ENCODE measurements at places on chromosomes 13 and 19.

- DNase-seq = no peak
These were observed 23.5 kb upstream of the ALOX5AP start for GRCh38 chr13:30711837-30712236.

DNA sequence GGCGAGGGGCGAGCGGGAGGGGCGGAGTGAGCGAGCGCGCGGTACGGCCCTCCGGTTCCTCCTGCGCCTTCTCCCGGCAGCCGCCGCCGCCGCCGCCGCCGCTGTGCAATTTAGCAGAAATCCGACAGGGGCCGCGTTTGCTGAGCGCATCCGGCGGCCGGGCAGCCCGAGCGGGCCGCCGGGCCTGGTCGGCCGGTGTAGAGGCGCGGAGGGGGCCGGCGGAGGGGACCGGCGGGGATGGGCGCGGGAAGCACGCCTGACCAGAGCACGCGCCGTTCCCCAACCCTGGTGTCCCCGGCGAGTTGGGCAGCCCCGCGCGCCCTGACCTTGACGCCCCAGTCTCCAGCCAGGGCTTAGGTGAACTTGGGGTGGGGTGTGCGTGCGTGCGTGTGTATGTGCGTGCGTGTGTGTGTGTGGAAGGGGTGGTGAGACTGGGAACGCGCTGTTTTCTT lies 144.5 kb upstream of the ZNF536 start:
- no peak for DNase-seq

GRCh38 chr19:38649305-38650171 lies 2.1 kb downstream of the ACTN4 start:
- peak; percentile 65 for DNase-seq

DNA sequence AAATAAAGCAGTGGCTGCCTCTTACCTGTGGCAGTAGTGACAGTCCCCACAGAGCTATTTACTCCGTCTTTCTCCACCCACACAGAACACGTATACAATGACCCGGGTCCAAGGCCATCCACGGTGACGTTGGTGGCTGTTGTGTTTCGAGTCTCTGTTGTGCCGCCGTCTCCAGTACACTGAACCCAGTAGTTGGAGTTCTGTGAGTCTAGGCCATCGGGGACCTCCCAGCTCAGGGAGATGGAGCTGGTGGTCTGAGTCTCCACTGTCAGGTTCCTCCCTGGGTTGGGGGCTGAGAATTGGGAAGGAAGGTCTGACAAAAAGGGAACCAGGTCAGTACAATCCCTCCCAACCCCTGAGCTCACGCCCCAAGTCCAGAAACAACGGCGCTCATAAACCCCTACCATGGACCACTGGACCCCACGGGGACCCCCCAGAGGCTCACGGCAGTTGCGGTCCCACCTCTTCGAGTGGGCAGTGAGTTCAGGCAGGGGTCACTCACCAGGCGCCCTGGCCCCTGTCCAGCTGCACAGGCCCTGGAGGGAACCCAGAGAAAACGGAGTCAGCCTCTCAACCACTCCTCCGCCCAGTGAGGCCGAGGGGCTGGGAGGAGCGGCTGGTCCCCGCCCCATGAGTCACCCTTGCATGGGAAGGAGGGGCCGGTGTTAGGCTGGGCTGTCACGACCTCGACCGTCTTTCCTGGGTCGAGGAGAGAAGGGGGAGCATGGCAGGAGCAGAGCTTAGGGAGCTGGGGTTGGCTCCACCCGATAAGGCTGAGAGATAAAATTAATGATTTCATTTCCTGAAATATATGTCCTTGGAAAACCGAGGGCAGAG lies 2.4 kb downstream of the PTPRH start:
- peak; percentile 82 for DNase-seq

DNA sequence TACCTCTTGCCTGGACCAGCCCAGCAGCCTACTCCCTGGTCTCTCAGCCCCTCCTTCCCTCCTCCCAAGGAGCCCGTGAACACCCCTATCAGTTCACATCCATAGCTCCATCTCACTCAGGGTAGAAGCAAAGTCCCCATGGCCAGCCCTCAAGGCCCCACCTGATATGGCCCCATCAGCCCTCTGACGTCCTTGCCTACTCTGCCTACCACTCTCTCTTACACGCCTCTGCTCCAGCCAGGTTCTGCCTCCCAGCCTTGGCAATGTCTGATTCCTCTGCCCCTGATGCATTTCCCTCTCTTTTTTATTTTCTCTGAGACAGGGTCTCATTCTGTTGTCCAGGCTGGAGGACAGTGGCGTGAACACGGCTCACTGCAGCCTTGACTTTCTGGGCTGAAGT lies 7.9 kb upstream of the SERTAD3 start:
- no peak for DNase-seq

- no peak for DNase-seq
These were observed 16.9 kb upstream of the CLASRP start for GRCh38 chr19:45021971-45022370.

- no peak for DNase-seq
These were observed 12.7 kb upstream of the SPACA6 start for GRCh38 chr19:51680474-51680873.

- DNase-seq = peak; percentile 0
These were observed 970.5 kb downstream of the UQCRFS1 start for GRCh38 chr19:28242317-28242927.

- no peak for DNase-seq
These were observed 47.1 kb upstream of the CNMD start for GRCh38 chr13:52786766-52787165.

GRCh38 chr19:44643605-44644401 lies at the start of gene PVR:
Gene PVR (plus strand): TSS chr19:44643910. CDS start chr19:44644097, 187 bp downstream.
- peak; percentile 61 for DNase-seq

DNA sequence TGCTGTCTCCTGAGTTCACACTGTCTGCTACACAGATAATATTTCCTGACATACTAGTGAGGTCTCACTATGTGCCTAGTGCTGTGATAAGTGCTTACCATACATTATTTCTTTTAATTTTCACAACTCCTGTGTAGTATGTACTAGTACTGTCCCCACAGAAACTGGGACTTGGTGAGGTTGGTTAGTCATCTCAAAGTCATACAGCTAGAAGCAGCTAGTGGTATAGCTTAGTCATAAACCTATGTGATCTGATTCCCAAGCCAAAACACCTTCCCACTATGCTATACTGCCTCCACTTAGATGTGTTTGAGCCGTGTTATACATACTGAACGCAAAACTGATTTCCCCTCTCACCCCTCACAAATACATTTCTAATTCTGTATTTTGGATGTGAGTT lies 10.5 kb downstream of the MTMR6 start:
- DNase-seq = peak; percentile 83

- no peak for DNase-seq
These were observed 300.6 kb downstream of the COG6 start for GRCh38 chr13:39956036-39956435.

GRCh38 chr19:36128392-36128736 lies 11.5 kb upstream of the CAPNS1 start:
- DNase-seq = no peak

- DNase-seq = peak; percentile 97
These were observed 134.4 kb upstream of the TSC22D1 start for GRCh38 chr13:44710576-44710975.

GRCh38 chr13:48679941-48680680 lies 26.4 kb downstream of the CYSLTR2 start:
- DNase-seq = no peak

GRCh38 chr13:105806628-105806920 lies 728.9 kb downstream of the EFNB2 start:
- peak; percentile 17 for DNase-seq

DNA sequence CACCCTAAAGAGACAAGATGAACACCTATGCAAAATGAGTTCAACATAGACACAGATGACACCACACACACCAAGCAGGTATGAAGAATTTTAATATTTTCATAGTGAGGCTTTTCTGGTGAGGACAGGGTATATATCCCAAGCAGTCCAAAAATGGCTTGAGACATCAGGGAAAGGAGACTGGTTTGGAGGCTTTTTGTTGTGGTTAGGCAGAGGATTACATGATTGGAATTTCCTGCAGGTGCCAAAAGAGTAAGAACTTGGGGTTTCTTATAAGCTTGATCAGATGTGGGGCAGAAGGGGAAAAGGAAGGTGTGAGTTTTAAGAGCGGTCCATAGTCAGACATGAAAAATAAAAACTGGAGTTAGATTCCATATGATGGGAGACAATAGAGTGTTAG lies 420.8 kb upstream of the SLITRK1 start:
- DNase-seq = no peak

- no peak for DNase-seq
These were observed 115.0 kb upstream of the CLDN10 start for GRCh38 chr13:95437561-95437960.

DNA sequence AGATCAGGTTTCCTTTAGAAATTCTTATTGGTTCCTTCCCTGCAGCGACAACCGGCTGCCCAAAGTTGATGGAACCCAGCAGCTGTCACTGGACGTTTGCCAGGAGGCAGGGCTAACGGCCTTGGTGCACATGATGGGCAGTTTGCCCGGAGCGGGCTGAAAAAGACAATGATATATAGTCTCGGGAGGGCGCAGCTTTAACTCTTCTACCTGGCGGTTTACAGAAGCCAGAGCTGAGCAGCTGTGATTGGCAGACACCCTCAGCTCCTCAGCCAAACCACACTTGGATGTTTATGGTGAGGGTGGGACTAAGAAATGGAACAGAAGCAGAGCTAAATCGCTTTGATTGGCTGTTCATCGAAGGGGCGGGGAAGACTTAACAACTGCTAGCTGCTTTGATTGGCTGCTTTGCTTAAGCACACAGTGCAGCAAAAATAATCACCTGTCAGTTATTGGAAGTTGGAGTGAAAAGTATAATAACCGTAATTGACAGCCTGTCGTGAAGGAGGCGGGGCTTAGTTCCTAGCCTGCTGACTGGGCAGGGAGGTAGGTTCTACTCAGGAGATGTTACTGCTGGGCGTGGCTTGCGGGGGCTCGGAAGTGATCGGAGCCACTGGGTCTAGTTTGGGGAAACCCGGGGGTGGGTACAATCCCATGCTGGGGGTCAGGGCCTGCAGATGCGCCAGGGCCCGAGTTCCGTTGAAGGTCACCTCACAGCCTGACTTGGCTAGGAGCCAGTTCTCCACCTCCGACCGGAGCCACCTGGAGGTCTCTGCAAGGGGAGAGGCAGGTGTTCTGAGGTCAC lies 7.5 kb downstream of the EMP3 start:
- DNase-seq = peak; percentile 100

DNA sequence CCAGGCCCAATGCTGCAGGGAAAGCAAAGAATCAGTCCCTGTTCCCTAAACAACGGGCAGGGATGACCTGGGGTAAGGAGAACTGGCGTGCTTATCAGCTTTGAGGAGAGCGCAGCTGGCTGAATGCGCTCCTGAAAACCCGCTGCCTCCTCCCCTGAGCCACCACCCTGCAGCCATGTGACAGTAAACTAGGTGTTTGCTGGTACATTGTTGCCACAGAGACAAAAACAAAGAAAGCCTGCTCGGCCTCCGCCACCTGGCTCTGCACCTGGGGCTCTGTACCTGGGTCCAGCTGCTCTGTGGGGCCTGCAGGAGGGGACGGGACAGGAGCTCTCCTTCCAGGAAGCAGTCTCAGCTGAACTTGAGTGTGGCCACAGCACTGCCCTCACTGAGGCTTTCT lies 21.8 kb downstream of the MCF2L start:
- no peak for DNase-seq

GRCh38 chr13:46075811-46076210 lies 23.3 kb upstream of the ZC3H13 start:
- DNase-seq = no peak

- no peak for DNase-seq
These were observed 649.6 kb upstream of the ATXN8OS start for GRCh38 chr13:69458013-69458412.

GRCh38 chr13:20495087-20496023 lies 30.3 kb downstream of the CRYL1 start:
- DNase-seq = peak; percentile 65

DNA sequence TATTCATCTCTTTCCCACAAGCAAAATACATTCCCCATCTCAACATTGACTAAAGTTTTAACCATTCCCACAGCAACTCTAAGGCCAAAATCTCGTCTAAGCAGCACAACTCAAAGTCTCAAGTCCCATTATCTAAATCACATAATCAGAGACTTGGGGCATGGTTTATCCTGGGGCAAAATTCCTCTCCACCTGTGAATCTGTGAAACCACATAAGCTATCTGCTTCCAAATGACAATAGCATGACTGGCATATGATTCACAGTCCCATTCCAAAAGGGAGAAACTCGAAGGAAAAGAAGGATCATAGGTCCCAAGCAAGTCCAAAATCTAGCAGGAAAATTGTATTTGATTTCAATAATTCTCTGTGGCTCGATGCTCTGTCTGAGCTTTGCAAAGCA lies 73.0 kb downstream of the ANKRD10 start:
- DNase-seq = peak; percentile 84

DNA sequence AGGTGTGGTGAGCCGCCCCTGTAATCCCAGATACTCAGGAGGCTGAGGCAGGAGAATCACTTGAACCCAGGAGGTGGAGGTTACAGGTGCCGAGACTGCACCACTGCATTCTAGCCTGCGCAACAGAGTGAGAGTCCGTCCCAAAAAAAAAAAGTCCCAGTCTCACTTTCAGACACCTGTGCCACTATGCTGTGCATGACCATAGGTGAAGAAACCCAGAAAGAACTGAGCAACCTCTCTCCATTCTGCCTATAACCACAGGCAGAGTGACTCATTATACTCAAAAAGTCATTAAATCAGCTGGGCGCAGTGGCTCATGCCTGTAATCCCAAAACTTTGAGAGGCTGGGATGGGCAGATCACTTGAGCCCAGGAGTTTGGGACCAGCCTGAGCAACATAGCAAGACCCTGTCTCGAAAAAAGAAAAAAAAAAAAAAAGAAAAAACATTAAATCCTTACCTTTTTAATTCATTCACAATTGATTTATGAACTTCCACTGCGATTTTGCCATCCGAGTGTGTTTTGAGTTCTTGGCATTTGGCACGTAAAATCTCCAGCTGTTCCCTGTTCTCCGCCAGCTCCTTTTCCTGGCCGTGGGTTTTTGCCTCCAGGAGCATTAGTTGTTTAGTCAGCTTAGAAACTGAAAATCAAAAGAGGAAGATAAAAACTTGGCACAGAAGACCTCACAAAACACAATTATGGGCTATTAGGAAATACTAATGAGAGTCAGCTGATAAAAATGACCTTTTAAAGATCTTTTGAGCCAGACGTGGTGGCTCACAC lies 45.5 kb upstream of the SLC7A9 start:
- DNase-seq = no peak

DNA sequence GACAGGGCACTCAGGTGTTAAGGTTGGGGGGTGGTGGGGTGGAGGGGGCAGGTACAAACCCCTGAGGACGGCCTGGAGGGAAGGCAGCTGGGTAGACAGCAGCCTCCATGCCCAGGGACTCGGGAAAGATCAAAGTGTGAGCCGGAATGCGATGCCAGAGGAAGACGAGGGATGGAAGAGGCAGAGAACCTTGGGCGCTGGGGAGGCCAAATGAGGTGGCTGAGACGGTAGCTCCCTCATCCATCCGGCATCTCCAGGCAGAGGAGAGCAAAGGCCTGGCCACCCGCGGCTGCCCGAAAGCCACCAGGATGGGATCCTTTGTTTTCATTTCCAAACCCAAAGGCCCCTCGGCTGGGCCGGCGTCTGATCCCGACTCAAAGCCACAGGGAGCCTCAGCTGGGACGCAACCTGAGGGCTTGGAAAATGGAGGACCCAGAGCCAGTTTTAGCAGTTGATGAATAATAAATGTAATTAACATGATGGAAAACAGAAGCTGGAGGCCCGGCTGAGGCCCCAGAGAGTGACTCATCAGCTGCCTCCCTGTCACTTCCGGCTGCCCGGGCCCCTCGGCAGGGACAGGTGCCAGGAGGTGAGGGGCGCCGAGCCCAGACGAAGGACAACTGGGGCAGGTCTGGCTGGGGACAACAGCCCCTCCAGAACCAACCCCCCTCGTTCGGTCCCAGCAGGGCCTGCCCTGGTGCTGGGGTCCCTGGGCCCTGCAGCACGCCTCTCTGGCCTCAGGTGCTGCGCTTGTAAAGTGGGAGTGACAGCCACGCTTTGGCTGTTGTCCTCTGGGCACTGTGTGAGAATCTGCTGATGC lies 61.6 kb downstream of the CEBPG start:
- DNase-seq = no peak

- DNase-seq = no peak
These were observed 1.6 kb downstream of the ZNF649 start for GRCh38 chr19:51903192-51903591.
